Tongue (tissue), 3 donors: ENCODE measurements at places on chromosomes 7 and 10. TPM values are rescaled to one million over a fixed set of nuclear protein-coding genes. Genes with fewer than 3 reads are reported as not detected.
A peak's percentile ranks its signal among the peaks of the same experiment; 100 is the strongest.

HYAL4 gene
- total RNA-seq = not detected

DLD gene
- total RNA-seq = 173 TPM

- DNase-seq = peak; percentile 31
These were observed 169.9 kb upstream of the ASAH2 start for GRCh38 chr10:50421026-50421719.

DNA sequence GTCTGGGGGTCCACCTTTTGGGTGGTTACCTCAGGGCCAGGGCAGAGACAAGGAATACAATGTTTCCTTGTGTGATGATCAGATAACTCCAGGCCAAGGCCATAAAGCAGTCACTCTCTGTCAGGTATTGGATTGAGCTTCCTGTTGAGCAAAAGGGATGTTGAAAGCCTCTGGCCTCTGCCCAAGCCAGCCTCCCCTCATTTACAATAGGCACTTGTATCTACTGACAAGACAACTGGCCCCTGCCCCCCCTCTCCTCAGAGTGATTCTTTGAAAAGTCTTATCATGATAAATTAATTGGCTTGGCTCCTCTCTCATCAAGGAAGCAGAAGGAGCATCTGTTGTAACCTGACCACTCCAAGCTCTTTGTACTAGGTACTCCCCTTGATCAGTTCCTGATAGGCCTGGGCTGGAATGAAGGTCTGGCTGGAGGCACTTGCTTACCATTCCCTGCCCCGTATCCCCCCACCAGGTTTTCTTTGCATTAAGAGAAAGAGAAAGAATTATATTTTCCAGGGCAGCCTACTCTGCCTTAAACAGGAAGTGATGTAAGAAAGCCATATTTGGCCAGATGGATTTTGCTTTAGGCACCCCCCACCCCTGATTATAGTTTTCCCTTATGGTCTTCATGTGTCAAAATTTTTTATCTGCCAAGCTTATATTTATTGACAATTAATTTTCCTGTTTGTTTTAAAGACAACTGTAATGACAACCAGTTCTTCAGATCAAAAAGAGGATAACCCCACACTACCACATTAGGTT is 42.1 kb upstream of the HPS1 start:
- no peak for DNase-seq

DNA sequence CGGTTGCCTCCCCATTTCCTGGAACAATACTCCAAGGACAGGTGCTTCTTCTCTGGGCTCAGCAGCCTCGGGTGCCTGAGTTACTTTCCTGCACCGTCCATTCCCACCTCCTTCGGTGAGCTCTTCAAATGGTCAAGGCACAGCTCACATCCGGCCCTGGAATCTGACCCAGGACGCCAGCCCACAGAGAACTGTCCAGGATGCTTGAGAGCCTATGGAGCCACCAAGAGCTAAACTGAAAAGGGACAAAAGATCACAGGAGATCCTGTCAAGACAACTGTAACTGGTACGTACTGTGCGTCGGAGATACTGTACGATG is 72.5 kb downstream of the CTBP2 start:
- DNase-seq = no peak

GRCh38 chr7:43612599-43613589 is 30.0 kb downstream of the STK17A start:
- DNase-seq = peak; percentile 38
